ENCODE measurements at places on chromosomes 7 and 10. TPM values are rescaled to one million over a fixed set of nuclear protein-coding genes. Genes with fewer than 3 reads are reported as not detected.

DNA sequence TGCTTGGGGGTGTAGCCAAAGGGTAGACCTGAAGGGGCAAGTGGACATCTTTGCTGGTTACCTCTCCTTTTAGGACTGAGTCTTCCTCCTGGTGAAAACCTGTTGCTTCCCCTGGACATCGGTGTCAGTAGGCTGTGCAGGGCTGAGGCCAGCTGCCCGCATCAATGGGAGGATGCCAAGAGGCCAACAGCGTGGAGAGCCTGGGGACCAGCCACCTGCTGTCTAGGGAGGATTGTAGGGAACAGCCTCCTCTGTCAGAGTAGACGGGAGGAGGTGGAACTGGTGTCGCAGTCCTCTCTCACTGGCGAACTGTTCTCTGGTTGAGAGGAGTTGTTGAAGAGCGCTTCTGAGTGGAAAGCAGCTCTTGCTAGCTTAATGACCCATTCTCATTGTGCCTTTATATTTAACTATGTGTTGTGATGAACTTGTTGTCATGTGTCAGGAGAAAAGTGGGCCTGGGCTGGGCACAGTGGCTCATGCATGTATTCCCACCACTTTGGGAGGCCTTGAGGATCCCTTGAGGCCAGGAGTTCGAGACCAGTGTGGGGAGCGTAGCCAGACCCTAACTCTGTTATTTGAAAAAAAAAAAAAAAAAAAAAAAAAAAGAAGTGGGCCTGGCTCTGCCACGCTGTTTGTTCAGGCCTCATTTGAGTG lies 1.8 kb downstream of the SUFU start:
- no peak overlapping the region for H3K27ac ChIP-seq
- peaks cover 17% of the 10 kb centered on the region for H3K4me1 ChIP-seq
- peak overlapping the region; percentile 93 for H3K4me3 ChIP-seq
- H3K27me3 ChIP-seq, result no peaks in the 10 kb centered on the region

DNA sequence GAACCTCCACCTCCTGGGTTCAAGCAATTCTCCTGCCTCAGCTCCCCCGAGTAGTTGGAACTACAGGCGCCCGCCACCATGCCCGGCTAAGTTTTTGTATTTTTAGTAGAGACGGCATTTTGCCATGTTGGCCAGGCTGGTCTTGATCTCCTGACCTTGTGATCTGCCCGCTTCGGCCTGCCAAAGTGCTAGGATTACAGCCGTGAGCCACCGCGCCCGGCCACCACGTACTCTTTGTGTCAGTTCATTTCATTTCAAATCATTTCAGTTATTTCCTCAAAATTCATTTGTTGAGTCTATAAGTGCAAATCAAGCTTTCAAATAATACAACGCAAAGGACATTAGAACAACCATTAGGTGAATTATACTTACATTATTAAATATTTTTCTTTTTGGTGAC lies 943.8 kb downstream of the TYW1 start:
- H3K4me1 ChIP-seq, result no peaks in the 10 kb centered on the region
- H3K36me3 ChIP-seq, result no peaks in the 10 kb centered on the region
- H3K27ac ChIP-seq, result no peak overlapping the region
- no peaks in the 10 kb centered on the region for H3K27me3 ChIP-seq
- no peak for DNase-seq
- H3K4me3 ChIP-seq, result no peak overlapping the region

DNA sequence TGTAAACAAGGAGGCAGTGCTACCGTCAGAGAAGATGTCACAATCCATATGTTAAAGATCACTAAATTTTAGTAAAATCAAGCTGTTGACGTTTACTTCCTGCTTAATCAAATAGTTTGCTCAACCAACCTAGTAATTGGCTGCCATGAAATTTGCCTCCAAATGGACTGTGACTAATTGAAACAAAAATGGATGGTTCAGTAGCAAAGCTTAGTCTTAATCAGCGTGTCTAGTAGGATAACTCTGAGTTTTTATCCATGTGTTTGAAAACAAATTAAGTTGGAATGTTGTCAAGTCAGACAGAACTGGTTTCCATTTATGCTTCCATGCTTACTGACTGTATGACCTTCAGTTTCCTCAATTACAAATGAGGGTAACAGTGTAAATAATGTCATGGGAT lies 1456.7 kb upstream of the CELF2 start:
- DNase-seq, result no peak
- H3K4me1 ChIP-seq, result no peaks in the 10 kb centered on the region

GRCh38 chr7:130733931-130734814 lies at the start of gene KLF14:
Gene KLF14, minus strand, starts transcription at chr7:130734207. Its CDS starts 174 bp downstream, at chr7:130734033.
- H3K4me3 ChIP-seq, result peak within 1 kb of the TSS; percentile 40
- DNase-seq, result peak; percentile 67
- peaks cover 27% of the 10 kb centered on the region for H3K27me3 ChIP-seq
- H3K4me1 ChIP-seq, result no peaks in the 10 kb centered on the region
- H3K36me3 ChIP-seq, result no peaks in the 10 kb centered on the region

Gene EPHB6
- total RNA-seq, result 17.4 TPM

Gene DEPP1
- total RNA-seq, result 146 TPM

GRCh38 chr10:35074266-35074665 lies 15.9 kb downstream of the CUL2 start:
- no peak for DNase-seq
- peaks cover 5% of the 10 kb centered on the region for H3K36me3 ChIP-seq
- no peak overlapping the region for H3K4me3 ChIP-seq
- H3K4me1 ChIP-seq, result no peaks in the 10 kb centered on the region

DNA sequence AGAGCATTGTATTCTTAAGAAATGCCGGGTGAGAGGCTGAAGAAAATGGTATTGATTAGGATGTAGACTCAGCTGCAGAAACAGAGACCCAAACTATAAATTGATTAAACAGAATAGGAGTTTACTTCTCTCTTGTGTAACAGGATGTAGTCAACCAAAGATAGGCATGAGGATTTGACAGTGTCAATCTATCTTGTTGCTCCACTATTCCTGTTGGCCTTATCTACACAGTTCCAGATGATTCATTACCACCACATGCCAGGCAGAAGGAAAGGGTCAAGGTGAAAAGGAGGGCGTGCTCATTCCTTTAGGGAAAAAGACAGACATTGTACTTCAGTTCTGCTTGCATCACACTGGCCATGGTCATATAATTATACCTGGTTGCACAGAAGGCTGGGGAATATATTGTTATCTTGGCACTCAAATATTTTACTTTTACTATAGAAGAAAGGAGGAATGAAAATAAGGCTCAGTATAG lies 11.9 kb upstream of the DMTF1 start:
- H3K4me3 ChIP-seq, result no peak overlapping the region
- no peaks in the 10 kb centered on the region for H3K27me3 ChIP-seq
- H3K4me1 ChIP-seq, result no peaks in the 10 kb centered on the region
- no peak for DNase-seq
- H3K36me3 ChIP-seq, result no peaks in the 10 kb centered on the region

Gene WNT8B
- not detected for total RNA-seq

GRCh38 chr7:76047305-76047810 lies 442 bp downstream of the STYXL1 start:
- H3K36me3 ChIP-seq, result no peaks in the 10 kb centered on the region
- DNase-seq, result no peak
- peaks cover 6% of the 10 kb centered on the region for H3K4me1 ChIP-seq
- H3K27ac ChIP-seq, result peak overlapping the region; percentile 88

Gene SPDYE2B
- not detected for total RNA-seq

Gene ACTL6B
- not detected for total RNA-seq

DNA sequence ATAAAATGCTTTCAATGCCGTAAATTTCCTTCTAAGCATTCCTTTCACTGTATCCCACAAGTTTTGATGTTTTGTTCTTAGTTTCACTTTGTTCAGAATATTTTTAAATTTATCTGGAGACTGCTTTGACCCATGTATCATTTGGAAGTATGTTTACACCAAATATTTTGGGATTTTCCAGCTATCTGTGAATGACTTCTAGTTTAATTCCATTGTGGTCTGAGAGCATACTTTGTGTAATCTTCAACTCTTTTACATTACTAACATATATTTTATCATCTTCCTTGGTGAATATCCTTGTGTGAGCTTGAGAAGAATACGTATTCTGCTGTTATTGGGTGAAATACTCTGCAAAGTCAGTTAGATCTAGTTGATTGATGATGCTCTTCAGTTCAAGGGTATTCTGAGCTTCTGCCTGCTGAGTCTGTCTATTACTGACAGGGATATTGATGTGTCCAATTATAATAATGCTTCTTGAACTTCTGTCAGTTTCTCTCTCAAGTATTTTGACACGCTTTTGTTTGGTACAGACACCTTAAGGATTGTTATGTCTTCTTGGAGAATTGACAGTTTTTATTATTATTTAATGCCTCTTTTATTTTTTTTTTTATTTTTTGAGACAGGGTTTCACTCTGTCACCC lies 31.6 kb downstream of the MKLN1 start:
- H3K27ac ChIP-seq, result no peak overlapping the region
- H3K4me1 ChIP-seq, result peaks cover 12% of the 10 kb centered on the region
- DNase-seq, result no peak
- H3K4me3 ChIP-seq, result no peak overlapping the region

DNA sequence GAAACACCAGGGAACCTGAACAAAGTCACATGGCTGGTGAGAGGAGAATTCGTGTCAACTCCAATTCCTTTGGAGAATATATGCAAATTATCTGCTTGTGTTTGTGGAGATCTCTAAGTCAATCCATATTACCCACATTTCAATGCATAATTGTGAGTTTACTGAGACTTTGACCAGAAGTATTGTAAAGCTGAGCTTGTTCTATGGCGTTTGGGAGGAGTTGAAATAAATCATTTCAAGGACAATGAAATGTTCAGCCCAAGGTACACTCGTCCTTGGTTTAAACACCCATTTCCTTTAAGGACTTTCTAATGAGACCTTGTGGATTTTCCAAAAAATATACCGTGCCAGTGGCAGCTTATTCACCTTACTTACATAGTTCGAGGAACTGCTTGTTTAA lies 186.6 kb upstream of the HDAC9 start:
- no peaks in the 10 kb centered on the region for H3K27me3 ChIP-seq
- DNase-seq, result no peak
- no peak overlapping the region for H3K27ac ChIP-seq

Gene PIP
- 0.47 TPM for total RNA-seq

- H3K4me3 ChIP-seq, result no peak overlapping the region
- no peaks in the 10 kb centered on the region for H3K4me1 ChIP-seq
- H3K36me3 ChIP-seq, result no peaks in the 10 kb centered on the region
- no peak for DNase-seq
- H3K27ac ChIP-seq, result no peak overlapping the region
Measured at GRCh38 chr10:99345350-99345749, 16.2 kb downstream of the CNNM1 start.

Gene PLXDC2
- 42.1 TPM for total RNA-seq

- H3K27ac ChIP-seq, result no peak overlapping the region
- H3K27me3 ChIP-seq, result no peaks in the 10 kb centered on the region
- no peaks in the 10 kb centered on the region for H3K36me3 ChIP-seq
- no peaks in the 10 kb centered on the region for H3K4me1 ChIP-seq
- DNase-seq, result no peak
Measured at GRCh38 chr10:130135676-130136225, 440 bp upstream of the GLRX3 start.

GRCh38 chr7:108330227-108330626 lies 126.0 kb downstream of the NRCAM start:
- DNase-seq, result no peak
- no peaks in the 10 kb centered on the region for H3K27me3 ChIP-seq
- H3K4me1 ChIP-seq, result no peaks in the 10 kb centered on the region
- no peaks in the 10 kb centered on the region for H3K36me3 ChIP-seq
- no peak overlapping the region for H3K4me3 ChIP-seq
- H3K27ac ChIP-seq, result no peak overlapping the region

DNA sequence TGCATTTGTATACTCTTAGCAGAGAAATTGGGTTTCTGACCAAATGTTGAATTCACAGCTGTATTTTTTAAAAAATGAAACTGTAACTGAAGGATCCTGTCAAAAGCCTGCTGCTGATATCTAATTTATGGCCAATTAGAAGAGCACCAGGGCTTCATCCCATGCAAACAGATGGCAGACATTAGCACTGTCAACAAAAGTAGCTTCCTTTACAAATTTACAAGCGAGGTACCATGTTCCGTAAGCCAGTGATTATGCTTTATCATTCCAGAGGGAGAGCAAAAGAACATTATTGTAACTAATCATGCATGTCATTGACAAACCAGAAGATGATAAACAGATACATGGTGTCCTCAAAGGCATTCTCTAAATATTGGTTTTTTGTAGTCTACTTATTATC lies 177.2 kb upstream of the DKK1 start:
- no peaks in the 10 kb centered on the region for H3K4me1 ChIP-seq
- H3K36me3 ChIP-seq, result no peaks in the 10 kb centered on the region
- H3K4me3 ChIP-seq, result no peak overlapping the region
- no peaks in the 10 kb centered on the region for H3K27me3 ChIP-seq

GRCh38 chr7:41247143-41247865 lies 455.6 kb downstream of the INHBA start:
- H3K27me3 ChIP-seq, result no peaks in the 10 kb centered on the region
- no peaks in the 10 kb centered on the region for H3K4me1 ChIP-seq
- H3K4me3 ChIP-seq, result no peak overlapping the region

DNA sequence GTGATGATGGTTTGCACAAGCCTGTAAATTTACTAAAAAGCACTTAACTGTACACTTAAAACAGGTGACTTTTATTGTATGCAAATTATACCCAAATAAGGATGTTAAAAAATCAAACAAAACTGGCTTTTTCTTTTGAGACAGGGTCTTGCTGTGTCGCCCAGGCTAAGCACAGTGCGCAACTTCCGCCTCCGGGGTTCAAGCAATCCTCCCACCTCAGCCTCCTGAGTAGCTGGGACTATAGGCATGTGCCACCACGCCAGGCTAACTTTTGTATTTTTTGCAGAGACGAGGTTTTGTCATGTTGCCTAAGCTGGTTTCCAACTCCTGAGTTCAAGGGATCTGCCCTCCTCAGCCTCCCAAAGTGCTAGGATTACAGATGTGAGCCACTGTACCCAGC lies 77.7 kb downstream of the DNAJC1 start:
- no peak overlapping the region for H3K4me3 ChIP-seq
- H3K36me3 ChIP-seq, result no peaks in the 10 kb centered on the region
- no peaks in the 10 kb centered on the region for H3K27me3 ChIP-seq
- no peak overlapping the region for H3K27ac ChIP-seq

GRCh38 chr7:2639181-2639681 lies 7.4 kb downstream of the TTYH3 start:
- H3K27me3 ChIP-seq, result no peaks in the 10 kb centered on the region
- peak overlapping the region; percentile 47 for H3K27ac ChIP-seq
- no peaks in the 10 kb centered on the region for H3K36me3 ChIP-seq
- no peaks in the 10 kb centered on the region for H3K4me1 ChIP-seq

DNA sequence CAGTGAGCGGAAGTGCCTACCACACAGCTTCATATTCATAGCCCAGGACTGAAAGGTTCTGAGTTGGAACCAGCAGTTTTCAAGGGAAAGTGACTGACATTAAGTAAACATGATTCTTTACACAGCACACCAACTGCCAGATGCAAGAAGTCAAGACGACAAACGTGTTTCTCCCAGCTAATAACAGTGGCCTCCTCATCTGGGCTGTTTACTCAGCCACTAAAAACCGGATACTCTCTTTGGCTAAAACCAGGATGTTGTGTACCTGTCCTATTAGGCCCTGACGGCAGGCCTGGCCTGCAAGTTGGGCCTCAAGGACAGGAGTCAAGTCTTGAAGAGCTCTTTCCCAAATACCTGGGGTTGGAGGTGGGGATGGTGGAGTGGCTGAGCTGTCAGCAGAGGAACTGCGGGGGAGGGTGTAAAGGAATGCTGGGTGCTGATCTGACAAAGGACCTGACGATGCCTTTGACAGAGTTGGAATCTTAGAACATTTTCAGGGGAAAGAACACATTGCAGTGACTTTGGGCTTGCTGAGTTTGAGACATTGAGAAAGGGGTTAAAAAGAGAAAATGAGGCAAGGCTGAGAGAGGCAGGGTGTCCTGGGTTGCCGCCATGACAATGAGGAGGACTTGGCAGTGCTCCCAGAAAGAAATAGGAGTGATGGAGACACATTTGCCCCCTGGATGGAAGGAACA lies 57.7 kb downstream of the STEAP1B start:
- no peak overlapping the region for H3K4me3 ChIP-seq
- H3K36me3 ChIP-seq, result no peaks in the 10 kb centered on the region
- no peak overlapping the region for H3K27ac ChIP-seq
- DNase-seq, result no peak
- peaks cover 5% of the 10 kb centered on the region for H3K4me1 ChIP-seq

Gene SEMA3E
- 1.1 TPM for total RNA-seq
